Activated T-cell treated with anti-CD3 and anti-CD28 coated beads, Interleukin-2, amount 50 U/mL, for 72 hours (primary cell): ENCODE measurements at places on chromosomes 13 and 19.

DNA sequence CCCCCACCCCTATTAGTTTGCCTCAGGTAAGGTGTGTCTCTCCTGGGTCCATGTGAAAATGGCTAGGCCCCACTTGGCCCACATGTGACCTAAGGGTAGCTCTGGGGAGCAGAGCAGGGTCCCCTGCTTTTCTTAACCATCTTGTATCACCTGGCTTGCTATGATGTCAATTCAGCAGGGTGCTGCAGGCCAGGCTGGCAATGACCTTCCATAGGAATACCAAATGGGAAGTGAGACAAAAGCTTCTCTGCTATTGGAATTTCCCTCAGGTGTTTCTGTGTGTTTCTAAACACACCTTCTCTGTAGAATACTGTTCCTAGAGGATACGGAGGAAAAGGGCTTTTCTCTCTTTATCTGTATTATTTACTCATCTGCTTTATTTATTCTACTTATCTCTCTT lies 35.7 kb upstream of the DACH1 start:
- no peak overlapping the region for H3K4me3 ChIP-seq
- H3K27ac ChIP-seq: no peak overlapping the region
- no peak for DNase-seq
- H3K4me1 ChIP-seq: no peaks in the 10 kb centered on the region
- no peaks in the 10 kb centered on the region for H3K27me3 ChIP-seq

- DNase-seq: no peak
- peak overlapping the region; percentile 89 for H3K27ac ChIP-seq
- no peaks in the 10 kb centered on the region for H3K36me3 ChIP-seq
- H3K4me3 ChIP-seq: peak overlapping the region; percentile 67
These were observed 13.3 kb upstream of the LILRB1 start for GRCh38 chr19:54616821-54617560.

DNA sequence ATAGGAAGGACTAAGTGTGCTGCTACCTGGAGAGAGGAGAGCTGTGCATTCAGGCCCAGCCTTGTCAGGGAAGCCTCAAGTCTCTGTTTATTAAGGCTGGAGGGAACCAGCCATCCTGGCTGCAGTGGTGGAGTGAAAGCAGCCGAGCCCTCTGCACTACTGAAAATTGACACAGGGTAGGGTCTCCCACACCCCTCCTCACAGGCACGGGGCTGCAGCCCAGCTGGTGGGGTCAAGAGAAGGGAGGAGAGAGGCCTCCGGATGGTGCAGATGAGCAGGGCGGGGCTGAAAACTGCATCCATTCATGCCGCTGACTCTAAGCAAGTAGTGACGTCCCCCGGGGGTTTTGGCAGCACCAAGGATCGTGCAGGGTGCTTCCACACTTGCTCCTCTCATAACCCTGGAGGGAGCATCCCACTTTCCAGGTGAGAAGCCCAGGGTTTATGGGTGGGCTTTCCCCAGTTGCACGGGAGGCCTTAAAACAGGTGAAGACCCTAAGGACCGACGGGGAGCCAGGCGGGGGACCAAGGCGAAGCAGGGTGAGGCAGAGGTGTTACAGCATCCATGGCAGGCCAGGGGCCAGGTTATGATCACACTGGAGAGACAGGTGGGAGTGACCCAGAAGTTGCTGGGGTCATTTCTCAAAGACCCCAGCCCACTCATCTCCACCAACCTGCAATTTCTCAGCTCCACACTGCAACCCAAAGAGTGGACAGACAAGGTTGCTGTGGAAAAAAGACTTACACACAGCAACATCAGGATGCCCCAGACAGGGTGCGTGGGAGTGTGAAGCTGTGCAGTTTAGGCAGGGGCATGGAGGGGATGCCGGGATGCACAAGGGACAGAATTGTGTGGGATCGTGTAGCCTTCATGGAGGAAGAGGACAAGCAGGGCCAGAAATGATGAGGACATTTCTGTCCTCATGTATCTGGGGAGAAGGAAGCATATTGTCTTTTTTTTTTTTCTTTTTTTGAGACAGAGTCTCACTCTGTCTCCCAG lies 36.8 kb downstream of the VSTM2B start:
- no peak for DNase-seq
- no peak overlapping the region for H3K4me3 ChIP-seq
- H3K27ac ChIP-seq: no peak overlapping the region
- H3K4me1 ChIP-seq: peaks cover 15% of the 10 kb centered on the region
- H3K36me3 ChIP-seq: peaks cover 5% of the 10 kb centered on the region

GRCh38 chr19:41269571-41269970 lies 5.4 kb downstream of the HNRNPUL1 start:
- peaks cover 35% of the 10 kb centered on the region for H3K4me1 ChIP-seq
- H3K27me3 ChIP-seq: no peaks in the 10 kb centered on the region
- H3K36me3 ChIP-seq: peaks cover 27% of the 10 kb centered on the region

DNA sequence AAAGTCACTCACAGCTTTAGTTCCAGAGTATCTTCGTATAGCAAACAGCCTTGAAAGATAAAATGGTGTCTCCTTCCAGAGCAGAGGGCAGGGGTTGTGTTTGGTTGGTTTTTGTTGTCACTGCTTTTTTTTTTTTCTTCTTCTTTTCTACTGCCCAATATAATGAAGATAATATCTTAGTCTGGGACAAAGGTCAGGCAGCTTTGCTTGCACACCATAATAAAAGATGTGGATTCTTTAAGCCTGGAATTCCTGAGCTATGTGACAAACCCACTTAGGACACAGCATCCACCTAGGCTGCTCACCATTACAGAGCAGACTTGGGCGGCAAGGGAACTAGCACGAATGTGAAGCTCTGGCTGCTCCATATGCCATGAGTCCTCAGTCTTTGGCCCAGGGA lies 165.6 kb upstream of the MIR17HG start:
- H3K4me3 ChIP-seq: no peak overlapping the region
- DNase-seq: no peak
- H3K27me3 ChIP-seq: no peaks in the 10 kb centered on the region
- H3K36me3 ChIP-seq: no peaks in the 10 kb centered on the region
- H3K27ac ChIP-seq: no peak overlapping the region
